ENCODE measurements at places on chromosomes 3 and 15.

DNA sequence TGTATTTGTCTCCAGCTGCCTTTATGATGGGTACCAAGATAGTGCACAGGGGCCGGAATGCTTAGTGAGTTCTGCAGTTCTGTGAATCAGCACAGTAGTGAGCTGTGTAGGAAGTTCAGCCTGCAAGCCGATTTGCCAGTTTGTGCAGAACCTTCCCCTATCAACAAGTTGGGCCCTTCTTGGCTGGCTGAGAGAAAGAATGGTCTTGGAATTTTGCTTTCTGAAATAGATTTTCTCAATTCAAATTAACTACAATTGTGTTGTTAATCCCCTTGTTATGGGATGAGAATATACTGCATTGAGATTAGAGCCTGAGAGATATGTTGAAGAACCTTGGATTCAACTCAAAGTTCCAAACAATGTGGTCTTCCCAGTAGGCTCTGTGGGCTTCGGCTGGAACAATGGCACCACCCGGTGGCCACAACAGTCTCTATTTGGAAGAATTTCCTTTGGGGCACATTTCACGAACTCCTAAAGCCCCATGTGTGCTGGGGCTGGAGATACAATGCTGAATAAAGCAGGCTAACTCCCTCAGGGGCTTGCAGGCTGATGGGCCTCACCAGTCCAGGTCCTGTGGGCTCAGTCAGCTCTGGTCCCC lies 59.1 kb downstream of the TRIM42 start:
- no peak for DNase-seq

DNA sequence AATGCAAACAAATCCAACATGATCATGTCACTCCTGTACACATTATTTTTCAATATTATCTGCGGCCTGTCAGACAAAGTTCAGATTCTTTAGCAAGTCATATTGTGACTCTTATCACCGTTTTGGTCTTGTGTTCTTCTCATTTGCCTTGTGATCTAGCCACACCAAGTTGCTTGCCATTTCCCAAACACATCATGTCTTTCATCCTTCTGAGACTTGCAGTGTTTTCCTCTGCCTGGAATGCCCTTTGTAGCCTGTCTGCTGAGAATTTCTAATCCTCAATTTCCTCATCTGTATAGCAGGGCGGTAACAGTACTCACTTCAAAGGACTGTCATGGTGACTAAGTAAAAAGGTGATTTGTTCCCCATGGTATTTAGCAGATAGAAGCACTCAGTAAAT lies 135.0 kb downstream of the GREM1 start:
- DNase-seq: no peak

DNA sequence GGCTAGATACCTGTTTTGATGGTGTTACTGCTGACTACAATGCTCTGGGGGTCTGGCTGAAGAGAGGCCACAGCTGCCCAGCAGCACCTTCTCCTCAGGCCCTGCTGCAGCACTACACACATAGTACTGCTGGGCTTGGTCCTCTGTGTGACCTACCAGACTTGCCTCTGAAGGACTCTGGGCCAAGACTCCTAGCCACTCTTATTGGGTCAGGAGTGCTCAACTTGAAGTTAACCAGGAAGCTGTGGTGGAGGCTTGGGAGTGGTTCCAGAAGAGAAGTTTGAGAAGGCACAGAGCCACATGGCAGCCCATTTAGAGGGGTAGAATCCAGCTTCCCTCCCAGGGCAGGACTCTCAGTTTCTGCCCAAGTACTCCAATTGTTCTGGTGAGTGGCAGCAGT lies 16.6 kb downstream of the ELP6 start:
- no peak for DNase-seq

- peak; percentile 70 for DNase-seq
These were observed 35.2 kb downstream of the BDH1 start for GRCh38 chr3:197520311-197521276.

DNA sequence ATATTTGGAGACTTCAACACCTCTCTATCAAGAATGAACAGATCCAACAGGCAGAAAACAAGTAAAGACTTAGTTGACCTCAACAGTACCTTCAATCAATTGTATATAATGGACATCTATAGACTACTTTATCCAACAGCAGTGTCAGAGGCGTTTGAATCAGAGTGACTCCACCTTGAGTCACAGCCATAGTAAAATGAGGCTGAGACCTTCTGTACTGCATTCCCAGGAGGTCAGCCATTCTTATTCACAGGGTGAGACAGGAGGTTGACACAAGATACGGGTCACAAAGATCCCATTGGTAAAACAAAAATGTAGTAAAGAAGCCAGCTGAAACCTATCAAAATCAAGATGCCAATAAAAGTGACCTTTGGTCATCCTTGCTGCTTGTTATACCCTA lies 299.8 kb downstream of the CNTN3 start:
- no peak for DNase-seq

- DNase-seq: no peak
These were observed 56.4 kb upstream of the POU1F1 start for GRCh38 chr3:87332789-87333188.

DNA sequence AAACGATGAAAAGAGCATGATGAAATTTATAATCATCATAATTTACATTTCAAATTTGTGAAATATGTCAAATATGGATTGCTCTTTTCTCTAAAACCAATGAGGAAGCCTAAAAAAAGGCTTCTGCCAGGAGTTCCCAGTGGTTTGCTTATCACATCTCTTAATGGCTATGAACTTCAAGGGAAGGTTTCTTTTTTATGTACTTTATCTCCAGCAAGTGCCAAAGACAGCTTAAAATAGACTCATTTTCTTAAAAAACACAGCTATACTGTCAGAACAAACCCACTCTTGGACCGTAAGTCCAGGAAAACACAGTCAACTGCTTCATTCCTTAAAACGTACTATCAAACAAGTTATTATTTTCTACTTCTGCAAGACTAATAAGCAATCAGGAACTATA lies 80.2 kb downstream of the DLG1 start:
- no peak for DNase-seq

DNA sequence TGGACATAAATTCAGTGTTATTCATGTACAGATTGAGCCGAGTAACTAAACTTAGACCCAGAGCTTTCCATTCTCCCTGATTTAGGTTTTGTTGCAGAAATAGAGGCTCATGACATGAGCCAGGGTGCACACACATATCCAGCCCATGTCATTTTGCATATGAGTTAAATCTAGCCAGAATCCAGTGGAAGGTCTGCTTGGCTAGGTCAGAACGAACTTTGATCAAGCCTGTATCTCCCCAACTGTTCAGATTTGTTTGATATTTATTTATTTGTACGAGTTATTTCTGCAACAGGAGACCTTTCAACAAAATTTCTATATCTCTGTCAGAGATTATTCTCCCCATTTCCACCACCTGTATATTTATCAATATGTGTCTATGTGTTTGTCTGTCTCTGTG lies 247.5 kb upstream of the THBS1 start:
- DNase-seq: no peak

GRCh38 chr15:75673426-75674235 lies 25.9 kb downstream of the SNX33 start:
- DNase-seq: no peak

DNA sequence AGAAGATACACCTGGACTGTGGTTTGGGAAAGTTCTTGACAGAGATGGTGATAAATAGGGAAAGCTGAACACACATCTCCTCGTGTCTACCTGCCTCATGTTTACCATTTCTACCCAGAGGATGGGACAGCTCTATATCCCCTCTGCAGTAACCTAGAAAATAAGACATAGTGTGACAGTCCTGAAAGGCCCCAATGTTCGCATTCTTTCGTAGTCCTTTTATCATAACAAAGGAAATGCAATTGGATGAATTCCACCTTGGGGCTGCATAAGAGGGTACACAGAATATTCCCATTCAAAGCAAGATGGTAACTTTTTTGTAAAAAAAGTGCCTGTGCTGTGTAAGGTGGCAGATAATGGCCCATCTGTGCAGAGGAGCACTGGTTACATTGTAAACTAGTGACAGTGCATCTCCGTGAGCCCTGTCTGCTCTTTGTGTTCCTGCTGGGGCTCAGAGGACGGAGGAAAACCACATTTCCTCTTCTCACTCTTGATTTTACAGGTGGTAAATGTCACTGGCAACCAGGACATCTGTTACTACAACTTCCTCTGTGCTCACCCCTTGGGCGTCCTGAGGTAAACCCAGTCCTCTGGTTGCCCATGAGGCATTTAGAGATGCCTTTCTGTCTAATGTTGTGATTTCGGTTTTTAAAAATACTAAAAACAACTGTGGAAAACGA lies 74.3 kb downstream of the SIDT1 start:
- DNase-seq: no peak

DNA sequence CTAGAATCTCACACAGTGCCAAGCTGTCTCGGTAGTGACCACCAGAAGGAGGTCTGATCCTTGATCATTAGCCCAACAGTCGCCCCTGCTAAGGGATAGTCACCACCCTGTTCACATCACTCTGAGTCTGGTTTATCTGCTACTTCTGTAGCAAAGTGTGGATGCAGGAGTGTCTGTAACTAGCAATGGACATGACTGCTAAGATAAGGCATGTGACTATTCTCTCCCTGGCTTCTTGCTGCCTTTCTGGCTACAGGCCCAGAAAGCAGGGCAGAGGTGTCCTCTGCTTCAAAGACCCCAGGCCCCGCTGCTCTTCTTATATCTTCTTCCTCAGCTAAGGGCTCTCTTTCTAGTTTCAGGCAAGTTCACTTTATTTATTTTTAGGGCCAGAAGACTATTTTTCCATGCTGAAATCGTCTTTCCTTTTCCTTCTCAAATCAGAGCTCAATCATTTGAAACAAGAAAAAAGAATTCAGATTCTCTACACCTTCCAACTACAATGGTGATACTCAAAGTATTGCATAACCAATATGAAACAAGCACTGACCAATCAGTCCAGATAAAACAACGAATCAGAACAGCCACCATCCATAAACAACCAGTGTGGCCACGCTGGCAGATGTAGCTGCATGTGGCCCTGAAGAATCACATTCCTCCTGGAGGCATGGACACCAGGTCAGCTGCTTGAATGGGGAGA lies 8.0 kb upstream of the KNG1 start:
- no peak for DNase-seq

DNA sequence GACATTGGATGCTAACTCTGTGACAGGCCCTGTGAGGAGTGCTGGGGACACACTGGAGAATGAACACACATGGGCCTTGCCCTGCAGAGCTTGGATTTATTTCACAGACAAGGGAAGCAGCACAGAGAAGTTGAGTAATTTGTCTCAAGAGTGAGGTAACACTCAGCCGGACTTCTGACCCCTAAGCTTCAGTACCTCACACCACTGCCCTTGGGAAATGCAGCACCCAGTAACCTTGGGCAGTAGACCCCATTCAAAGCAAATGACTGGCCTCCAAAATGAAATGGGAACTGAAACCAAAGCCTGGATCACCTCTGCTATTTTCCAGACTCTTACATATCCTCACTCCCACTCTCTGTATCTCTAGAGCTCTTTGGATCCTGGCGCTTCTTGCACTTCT lies 37.3 kb downstream of the RFT1 start:
- DNase-seq: no peak

DNA sequence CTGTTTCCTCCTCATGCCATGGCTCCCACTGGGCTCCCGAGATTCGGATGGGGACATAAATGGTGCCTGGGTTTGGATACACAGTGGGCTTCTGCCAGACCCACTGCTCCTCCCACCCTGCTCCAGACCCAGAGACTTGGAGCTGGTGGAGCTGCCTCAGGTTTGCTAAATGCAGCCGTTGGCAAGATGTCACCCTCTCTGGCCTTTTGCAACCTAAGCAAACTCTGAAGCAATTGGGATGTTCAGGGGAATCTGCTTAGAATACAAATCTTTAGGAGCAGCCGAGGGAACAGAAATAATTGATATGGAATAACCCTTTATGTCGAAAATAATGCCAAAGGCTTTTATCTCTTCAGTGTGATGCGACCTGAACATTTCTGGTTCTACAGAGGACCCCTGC lies 33.4 kb downstream of the PRICKLE2 start:
- no peak for DNase-seq

DNA sequence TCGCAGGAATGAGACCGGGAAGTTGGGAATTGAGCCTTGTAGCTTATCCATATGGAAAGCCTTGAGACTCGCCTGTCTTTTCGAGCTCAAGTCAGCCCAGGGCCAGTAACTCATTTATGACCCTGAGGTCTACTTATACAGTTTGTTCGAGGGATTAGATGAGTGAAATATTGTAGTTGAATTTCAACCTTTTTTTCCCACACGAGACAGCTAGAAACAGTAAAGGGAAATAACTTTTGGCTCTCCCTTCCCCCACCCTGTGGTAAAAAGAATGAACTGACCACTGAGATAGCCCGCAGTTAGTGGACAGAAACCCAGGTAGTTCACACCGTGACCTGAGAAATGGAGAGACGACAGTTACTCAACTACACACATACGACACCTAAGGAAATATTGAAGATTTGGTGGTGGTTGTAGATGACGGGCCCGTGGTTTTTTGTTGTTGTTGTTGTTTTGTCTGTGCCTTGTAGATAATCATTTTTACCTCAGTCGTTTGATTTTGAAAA lies 841 bp downstream of the EIF3J start:
- no peak for DNase-seq

- DNase-seq: no peak
These were observed 98.8 kb upstream of the WNT5A start for GRCh38 chr3:55585856-55586255.

DNA sequence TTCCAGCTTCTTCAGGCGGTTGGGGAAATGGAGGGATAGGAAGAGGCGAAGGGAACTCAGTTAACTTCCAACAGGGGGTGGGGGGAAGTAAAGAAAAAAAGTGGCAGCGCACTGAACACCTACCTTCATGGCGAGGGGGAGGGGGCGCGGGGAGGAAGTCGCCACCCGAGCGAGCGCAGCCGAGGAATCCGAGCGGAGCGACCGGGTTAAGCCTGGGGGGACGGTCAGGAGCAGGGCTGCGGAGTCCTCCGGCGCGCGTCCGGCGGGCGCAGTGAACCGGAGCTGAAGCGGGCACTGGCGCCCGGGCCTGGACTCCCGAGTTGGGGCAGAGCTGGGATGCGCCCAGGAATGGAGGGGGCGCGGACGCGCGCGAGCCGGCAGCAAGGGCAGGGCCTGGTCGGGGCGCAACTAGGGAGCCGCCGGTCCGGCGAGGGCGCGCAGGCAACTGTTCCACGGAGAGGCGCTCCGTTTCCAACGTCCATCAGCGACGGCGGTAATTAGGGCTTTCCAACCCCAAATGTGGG lies at the start of gene WNT5A:
TSS of gene WNT5A (minus strand) at position 450 of the 524 bp plus-strand sequence. CDS start at position 129, 321 bp downstream.
- DNase-seq: peak; percentile 89

DNA sequence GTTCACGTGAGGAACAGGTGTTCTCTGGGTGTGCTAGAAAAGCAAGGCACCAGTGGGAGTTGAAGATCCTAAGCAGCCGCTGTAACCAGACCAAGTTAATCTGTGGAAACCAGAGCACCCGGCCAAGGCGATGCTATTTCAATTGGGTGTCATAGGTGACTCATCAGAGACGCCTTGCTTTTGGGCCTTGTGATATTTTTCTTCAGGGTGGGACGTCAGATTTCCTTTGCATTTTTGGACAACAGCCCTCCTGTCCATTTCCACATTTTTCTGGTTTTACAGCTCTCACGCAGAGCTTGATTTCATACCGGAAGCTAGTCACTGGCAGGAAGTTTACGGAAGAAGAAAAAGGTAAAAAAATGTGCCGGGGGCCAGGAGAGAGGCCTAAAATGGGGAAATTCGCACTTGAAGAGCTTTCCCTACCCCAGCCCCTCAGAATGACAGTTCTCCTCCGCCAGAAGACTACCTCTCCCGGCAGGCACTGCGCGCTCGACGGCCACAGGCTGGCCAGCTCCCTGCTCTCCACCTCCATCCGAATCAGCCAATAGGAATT lies 471 bp upstream of the KBTBD8 start:
- DNase-seq: no peak
